H4 (cell line): ENCODE measurements at places on chromosomes 7 and 10. TPM values are rescaled to one million over a fixed set of nuclear protein-coding genes. Genes with fewer than 3 reads are reported as not detected.

DNA sequence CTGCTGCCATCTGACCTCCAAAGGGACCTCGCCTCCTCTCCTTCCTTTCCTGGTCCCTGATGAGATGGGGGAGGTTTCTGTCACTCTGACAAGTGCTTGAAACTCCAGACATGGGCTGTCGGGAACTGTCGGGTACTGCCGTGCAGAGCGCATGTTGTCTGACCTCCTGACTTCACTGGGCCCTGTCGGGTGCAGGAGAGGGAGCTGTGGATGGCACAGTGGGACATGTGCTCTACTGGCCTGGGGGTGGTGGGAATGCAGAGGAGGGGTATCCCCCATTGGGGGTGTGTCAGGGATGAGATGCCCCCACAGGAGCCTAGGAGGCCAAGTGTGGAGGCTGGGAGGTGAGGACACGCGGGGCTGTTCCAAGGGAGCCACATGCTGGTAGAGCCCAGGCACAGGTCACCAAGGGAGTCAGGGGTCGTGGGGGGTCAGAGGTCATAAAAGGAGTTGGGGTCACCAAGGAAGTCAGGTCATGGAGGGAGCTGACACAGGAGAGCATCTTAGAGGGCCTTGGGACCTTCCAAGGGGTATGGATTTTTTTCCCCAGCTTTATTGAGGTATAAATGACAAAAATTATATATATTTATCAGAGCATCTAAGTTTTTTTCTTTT, 30.9 kb downstream of the TMEM120A start:
- DNase-seq, result no peak

Gene ITGB8
- 83.5 and 107 TPM in 2 replicates for total RNA-seq

DNA sequence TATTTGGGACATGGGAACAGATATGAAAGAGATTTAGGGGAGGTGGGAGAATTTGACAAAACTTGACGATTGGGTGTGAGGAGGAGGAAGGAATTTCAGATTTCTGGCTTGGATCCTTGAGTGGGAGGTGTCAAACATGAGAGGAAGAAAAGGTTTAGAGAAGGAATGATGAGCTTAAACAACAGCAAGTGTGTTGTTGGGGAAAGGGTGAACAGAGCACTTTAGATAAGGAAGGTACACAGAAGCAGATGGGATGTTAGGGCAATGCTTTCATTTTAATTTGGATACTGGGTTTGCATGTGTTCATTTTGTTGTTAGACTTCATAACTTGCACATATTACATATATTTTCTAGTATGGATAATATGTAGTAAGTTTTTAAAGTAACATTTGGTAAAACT, 23.2 kb downstream of the REEP3 start:
- no peak for DNase-seq

GRCh38 chr10:49257626-49258349, 41.2 kb upstream of the C10orf71 start:
- DNase-seq, result no peak

Gene HYAL4
- total RNA-seq, result 0.37 TPM in 1 of 2 replicates, not detected in the other

Gene TMEM273
- 0.48 and 5.2 TPM in 2 replicates for total RNA-seq

Gene PAX2
- total RNA-seq, result not detected in 2 replicates
